ENCODE measurements at places on chromosomes 11 and 22.
A peak's percentile ranks its signal among the peaks of the same experiment; 100 is the strongest.

GRCh38 chr11:18731441-18731840, 5.5 kb upstream of the IGSF22 start:
- no peak for DNase-seq

DNA sequence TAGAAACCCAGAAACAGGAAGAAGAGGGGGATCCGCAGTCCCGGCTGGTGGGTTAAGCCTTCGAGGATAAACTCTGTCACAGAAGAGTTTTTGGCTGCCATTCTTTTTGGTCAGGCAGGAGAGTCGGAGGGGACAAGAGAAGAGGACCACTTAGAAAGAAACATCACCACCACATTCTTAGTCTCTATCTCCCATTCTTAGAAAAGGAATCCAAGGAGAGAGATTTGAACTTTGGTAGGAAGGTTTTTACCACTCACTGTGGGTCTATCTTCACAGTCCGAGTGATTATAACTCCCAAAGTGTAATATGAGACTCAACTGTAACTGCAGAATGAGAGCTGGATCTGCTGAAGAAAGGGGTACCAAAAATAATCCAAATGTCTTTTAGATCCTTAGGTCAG, at the start of gene OR8B12:
Gene OR8B12 (minus strand): TSS at position 101 of the 400 bp plus-strand sequence. CDS start 0 bp downstream, at position 101.
- DNase-seq = no peak

- DNase-seq = peak; percentile 21
These were observed 1.0 kb downstream of the PAX6 start for GRCh38 chr11:31809857-31810778.

DNA sequence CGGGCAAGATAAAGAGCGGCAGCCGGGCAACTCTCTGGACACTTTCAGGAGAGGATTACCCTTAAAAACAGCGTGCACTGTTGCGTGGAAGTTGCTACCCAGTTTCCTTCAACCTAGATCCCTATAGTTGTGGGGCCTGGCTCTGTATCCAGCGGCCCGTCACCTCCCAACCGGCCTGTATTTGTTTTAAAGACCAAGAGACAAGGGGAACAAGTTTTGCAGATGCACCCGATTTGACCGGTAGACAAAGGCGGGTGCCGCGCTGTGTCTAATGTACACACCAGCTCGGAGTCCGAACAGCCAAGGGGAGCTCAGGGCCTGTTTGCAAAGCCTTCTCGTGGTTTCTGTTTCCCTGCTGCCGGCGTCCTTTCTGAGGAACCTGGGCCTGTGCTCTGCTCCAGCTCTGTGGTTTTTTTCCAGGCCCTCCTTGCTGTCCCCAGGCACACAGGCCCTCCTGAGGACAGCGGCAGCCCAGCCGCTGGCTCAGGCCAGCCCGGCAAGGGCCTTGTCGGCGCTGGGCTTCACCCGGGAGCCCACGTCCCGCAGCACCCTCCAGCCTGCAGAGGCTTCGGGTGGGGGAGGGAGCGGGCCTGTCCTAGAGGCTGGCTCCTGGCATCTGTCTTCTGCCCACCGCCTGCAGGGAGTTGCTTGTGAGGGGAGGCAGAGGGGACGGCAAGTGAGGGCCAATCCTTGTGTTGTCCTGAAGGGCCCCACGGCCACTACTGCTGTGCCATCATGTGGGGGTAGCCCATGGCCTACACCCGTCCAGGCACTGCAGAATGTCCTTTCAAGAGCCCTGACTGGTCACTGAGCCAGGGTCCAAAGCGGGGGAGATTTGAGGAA, 1.4 kb downstream of the TBX1 start:
- no peak for DNase-seq

DNA sequence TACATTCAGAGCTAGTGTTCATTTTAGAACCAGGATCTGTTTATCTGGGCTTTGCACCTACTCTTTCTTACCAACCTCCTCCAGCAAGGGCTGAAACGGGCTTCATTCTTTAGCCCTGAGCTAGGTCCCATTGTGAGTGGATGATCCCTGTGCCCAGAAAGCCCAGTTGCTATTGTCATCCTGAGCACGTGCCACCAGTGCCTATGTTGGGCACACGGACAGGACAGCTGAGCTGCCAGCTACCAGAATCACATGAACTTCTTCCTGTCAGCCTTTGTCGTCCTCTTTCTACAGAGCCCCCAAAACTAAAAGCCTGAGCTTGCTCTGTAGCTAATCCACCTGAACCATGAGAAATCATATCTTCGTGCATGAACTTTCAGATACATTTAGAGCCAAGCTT, 74.4 kb upstream of the NTM start:
- no peak for DNase-seq

GRCh38 chr11:117271208-117271607, 19.9 kb upstream of the BACE1-AS start:
- DNase-seq = no peak

DNA sequence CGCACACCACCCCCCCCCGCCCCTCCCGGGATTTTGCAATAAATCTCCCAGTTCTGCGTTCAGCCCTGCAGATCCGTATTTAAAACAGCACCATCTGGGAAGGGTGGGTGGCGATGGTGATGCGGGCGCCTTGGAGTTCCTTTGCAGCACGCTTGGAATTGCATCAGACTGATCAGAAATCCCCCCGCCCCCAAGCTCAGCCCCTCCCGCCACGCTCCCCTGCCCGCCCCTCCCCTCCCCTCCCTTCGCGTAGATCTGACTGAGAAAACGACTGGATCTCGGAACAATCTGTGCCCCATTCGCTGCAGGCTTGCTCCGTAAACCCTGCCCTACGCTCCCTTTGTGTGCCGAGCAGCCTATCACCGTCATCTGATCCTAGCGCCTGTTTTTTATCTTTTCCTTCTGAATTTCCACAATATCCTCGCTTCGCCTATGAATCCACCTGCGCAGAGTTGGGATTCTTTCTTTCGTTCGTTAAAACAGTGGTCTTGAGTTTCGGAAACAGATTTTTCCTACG, 18.1 kb upstream of the BDNF start:
- DNase-seq = no peak

- peak; percentile 28 for DNase-seq
These were observed 14.3 kb downstream of the OR2AG2 start for GRCh38 chr11:6757373-6757967.

GRCh38 chr11:60831143-60831500, 10.8 kb upstream of the CCDC86 start:
- peak; percentile 76 for DNase-seq

- DNase-seq = peak; percentile 6
These were observed at the start of gene CNTN5 for GRCh38 chr11:99020352-99021225. CNTN5 (plus strand) TSS chr11:99020949.

GRCh38 chr11:59559886-59560285, 48.5 kb downstream of the OR4D9 start:
- no peak for DNase-seq

DNA sequence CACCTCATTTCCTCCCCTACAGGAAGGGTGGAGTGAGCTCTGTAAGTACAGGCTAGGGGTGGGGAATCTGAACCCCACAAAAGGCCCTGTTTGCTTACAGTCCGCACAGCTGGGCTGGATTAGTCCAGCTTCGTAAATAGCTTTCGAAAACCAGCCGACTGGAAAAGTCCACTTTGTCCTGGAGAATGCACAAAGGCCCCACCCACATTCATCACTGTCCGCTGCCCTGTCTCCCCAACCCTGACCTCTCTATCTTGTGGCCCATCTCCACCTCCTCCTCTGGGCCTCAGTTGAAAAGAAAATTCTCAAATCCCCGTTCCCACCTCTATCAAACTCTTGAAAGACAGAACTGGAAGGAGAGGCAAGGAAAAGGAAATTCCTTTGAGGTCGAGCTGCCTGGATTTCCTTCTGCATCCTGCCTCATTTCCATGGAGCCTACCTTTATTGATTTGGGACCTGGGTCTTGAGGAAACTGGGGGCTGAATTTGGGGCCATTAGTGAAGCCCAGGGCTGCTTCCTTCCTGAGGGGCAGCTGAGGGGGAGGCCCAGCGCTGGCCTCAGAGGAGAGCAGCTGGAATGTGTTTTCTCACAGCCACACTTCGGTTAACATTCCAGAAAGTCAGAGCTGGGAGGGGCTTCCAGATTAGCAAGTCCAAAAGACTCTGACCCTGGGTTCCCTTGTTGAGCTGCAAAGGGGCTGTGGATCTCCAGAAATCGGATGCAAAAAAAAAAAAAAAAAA, 147.6 kb downstream of the FBXO7 start:
- DNase-seq = no peak

DNA sequence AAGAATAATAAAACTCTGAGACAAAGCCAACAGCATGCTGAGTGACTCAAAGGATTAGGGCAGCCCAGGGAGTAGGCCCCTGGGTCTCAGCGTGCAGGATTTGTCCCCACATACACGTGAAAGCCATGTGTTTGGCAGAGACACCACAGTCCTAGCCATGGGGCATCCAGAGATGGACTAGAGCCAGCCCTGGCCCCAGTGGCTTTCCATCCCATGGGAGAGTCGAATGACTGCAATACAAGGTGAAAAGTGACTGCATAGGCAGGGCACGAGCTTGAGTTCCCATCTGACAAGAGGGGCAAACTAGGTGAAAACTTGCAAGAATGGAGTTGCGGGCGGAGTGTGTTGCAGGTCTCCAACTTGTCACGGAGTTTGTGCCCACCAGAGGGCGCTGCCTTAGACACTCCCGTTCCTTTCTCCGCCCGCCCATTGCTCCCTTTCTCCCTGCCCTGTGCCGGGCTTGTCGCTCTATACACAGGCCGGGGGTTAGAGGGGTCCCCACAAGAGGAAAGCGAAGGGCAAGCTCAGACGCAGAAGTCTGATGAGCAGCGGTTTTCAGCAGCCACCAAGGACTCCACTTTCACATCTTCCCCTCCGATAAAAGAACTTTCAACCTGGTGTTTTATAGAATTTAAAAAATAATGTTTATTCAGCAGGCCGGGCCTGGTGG, 24.2 kb downstream of the TSKU start:
- peak; percentile 86 for DNase-seq

DNA sequence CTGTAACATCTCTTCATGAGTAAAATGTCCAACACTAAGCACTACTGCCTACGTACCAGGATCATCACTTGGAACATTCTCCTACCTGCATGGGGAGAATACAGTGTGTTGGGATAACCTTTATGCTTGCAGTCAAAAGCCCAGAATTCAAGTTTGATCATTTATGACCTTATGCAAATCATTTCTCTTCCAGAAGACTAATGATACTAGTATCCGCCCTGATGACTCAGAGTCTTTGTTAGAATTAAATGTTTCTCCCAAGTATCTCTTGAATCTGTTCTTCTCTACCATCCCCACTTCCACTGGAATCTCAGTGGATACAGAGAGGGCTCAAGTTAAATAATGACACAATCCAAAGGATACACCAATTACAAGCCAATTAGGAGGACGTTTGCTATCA, 12.4 kb downstream of the MAJIN start:
- no peak for DNase-seq

DNA sequence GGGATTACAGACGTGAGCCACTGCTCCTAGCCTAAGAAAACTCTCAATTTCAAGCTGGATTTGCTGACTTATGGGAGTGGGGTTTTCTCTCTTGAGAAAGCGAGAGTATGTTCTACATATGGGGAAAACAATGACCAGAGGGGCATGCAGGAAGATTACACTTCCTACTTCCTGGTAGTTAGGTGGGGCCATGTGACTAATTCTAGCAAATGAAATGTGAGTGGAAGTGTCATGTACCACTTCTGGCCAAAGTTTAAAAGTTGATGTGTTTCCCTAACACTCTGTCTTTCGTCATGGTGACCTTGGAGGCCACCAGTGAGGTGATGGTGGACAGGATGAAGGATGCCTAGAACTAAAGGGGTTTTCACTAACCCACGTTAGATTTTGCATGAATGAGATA, 50.5 kb downstream of the PARVG start:
- DNase-seq = no peak

DNA sequence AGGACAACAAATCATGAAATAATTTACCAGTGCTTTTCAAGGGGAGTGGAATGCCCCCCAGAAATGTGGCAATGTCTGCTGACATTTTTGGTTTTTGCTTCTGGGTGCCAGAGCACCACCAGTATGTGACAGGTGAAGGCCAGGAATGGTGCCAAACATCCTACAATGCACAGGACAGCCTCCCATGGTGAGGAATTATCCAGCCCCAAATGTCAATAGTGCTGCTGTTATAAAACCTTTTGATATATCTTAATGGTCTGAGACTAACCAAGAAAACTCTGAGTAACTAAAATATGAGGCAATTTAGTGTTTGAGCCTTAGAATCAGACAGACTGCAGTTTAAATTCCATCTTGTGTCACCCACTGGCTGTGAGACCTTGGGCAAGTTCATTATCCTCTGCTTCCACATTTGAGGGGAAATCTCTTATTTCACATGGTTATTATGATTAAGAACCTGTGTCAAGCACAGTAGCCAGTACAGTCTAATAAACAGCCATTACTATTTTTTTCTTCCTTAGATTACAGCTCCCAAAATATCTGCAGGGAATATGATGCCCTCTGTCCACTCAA, 69.5 kb downstream of the AMBRA1 start:
- DNase-seq = no peak

DNA sequence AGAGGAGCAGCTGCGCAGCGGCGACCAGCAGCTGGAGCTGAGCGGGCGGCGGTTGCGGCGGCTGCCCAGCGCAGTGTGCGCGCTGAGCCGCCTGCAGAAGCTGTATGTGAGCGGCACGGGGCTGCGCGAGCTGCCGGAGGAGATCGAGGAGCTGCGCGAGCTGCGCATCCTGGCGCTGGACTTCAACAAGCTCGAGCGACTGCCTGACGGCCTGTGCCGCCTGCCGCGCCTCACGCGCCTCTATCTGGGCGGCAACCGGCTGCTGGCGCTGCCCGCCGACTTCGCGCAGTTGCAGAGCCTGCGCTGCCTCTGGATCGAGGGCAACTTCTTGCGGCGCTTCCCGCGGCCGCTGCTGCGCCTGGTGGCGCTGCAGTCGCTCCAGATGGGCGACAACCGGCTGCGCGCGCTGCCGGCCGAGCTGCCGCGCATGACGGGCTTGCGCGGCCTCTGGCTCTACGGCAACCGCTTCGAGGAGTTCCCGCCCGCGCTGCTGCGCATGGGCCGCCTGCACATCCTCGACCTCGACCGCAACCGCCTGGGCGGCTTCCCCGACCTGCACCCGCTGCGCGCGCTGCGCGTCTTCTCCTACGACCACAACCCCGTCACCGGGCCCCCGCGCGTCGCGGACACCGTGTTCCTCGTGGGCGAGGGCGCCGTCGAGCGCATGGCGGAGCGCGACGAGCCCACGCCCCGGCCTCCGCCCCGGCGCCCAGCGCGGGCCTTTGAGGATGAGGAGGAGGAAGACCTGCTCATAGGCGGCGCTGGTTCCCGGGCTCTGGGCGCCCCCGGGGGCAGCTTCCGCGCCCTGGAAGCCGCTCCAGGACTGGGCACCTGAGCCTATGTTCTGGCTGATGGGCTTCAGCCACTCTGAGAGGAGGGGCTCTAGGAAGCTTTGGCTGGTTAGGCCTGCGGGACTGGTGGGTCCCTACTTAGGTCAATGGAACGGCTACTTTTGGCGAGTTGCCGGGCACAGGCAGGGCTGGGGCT, 787 bp downstream of the LRRC10B start:
- DNase-seq = peak; percentile 83

- no peak for DNase-seq
These were observed 80.1 kb downstream of the CDKN1C start for GRCh38 chr11:2805388-2806056.

- no peak for DNase-seq
These were observed 1090.0 kb downstream of the BRD1 start for GRCh38 chr22:48737461-48738203.
